ENCODE measurements at places on chromosomes 3 and 15.

- DNase-seq, result no peak
These were observed 36.3 kb upstream of the CADPS start for GRCh38 chr3:62911526-62911925.

DNA sequence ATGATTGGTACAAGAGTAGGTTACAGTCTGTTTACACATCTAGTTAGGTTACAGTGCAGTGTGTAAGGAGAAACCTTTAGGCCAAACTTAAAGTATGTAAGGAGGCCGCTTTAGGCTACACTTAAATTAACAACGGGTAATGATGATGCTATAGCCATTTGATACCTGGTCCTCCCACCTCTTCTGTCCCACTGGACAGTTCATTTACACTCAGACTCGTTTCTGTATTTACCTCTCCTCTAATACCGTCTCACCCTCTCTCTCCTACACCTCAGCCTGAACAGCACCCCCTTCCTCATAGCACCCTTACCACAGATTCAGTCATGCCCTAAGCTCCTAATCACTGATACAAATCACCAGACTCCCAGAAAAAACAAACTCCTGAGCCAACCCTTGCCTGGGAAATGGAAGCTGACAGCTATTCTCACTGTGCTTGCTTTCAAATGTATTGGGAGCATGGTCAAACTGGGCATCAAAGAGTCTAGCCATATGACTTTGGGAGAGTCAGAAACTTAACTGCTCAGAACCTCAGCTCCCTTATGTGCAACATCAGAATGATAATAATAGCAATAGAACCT lies 241.3 kb upstream of the SETMAR start:
- no peak for DNase-seq

DNA sequence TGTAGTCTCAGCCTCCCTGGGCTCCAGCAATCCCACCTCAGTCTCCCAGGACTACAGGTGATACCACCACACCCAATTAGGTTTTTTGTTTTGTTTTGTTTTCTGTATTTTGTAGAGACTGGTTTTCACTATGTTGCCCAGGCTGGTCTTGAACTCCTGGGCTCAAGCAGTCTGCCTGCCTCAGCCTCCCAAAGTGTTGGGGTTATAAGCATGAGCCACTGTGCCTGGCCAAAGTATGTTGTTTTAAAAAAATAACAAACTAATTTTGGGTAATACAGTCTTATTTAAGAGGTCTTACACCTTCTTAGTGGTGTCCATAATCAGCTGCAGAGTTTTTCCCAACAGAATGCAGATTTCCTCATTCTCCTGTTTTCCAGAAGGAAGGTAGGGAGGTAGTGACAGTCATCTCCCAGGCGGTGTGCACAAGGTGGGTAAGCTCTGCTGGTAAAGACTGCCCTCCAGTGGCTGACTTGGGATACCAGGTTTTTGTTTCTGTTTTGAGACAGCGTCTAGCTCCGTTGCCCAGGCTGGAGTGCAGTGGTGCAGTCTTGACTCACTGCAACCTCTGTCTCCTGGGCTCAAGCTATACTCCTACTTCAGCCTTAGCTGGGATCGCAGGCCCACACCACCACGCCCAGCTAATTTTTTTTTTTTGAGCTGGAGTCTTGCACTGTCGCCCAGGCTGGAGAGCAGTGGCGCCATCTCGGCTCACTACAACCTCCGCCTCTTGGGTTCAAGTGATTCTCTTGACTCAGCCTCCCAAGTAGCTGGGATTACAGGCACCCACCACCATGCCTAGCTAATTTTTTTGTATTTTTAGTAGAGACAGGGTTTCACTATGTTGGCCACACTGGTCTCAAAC lies 58.4 kb downstream of the MAP6D1 start:
- no peak for DNase-seq

DNA sequence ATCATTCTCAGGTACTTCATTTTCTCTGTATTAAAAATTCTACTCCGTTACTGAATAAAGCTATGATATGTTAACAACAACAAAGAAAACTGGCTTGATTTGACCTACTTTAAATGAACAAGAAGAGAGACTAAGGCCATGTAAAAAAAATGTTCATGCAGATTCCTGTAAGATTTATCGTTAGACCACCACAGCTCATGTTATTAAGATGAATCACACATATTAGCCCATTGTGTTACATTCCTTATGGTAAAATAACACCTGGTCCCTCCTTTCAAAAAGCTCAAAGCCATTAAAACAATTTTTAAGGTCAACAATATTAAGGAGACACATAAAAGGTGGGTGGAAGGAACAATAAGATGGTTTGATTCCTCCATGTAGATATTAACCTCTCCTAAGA lies 6.3 kb downstream of the THOC7 start:
- no peak for DNase-seq

GRCh38 chr3:30083315-30083714 lies 523.1 kb upstream of the TGFBR2 start:
- no peak for DNase-seq

- DNase-seq, result no peak
These were observed 66.6 kb downstream of the IGF1R start for GRCh38 chr15:98714922-98715321.

DNA sequence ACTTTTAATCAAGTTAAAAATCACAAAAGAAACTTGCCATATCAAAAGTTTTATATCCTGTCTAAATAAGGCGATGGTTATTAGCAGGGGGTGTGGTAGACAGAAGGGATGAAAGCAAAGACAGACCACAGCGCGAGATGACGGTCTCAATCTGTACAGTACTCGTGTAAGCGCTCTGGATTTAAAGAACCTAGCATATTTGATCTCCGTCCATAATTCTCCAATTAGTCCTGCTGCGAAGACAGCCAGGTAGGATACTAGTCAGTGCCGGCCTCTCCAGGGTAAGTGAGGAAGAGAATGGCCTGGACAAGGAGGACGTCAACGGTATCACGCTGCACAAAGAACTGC lies 701 bp downstream of the SGO1 start:
- no peak for DNase-seq

DNA sequence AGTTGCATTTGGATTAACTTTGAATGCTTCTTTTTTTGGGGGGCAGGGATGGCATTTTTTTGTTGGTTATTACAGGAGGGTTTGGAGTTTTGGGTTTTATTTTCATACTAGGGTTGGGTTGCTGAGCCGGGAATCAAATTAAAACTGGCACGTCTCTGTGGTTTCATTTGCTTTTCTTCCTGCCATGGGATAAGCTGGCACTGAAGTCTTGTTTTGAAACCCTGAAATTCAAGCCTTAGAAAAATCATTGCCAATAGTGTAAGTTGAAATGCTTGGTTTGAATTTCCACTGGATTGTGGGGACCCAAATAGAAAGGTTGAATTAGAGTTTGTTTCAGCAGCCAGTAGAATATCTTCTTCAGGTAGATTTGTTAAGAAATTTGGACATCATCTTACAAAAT lies 193.1 kb upstream of the DCBLD2 start:
- no peak for DNase-seq

- no peak for DNase-seq
These were observed 229.1 kb upstream of the CBLB start for GRCh38 chr3:106097817-106098435.

GRCh38 chr3:149145974-149146373 lies 16.5 kb downstream of the HPS3 start:
- DNase-seq, result no peak

- no peak for DNase-seq
These were observed 33.3 kb upstream of the SACM1L start for GRCh38 chr3:45655906-45656305.

GRCh38 chr3:34948517-34948916 lies 690.8 kb upstream of the ARPP21 start:
- DNase-seq, result no peak

- no peak for DNase-seq
These were observed 274.5 kb upstream of the PEX5L start for GRCh38 chr3:180311242-180311641.
